ENCODE measurements at places on chromosomes 4 and X.

DNA sequence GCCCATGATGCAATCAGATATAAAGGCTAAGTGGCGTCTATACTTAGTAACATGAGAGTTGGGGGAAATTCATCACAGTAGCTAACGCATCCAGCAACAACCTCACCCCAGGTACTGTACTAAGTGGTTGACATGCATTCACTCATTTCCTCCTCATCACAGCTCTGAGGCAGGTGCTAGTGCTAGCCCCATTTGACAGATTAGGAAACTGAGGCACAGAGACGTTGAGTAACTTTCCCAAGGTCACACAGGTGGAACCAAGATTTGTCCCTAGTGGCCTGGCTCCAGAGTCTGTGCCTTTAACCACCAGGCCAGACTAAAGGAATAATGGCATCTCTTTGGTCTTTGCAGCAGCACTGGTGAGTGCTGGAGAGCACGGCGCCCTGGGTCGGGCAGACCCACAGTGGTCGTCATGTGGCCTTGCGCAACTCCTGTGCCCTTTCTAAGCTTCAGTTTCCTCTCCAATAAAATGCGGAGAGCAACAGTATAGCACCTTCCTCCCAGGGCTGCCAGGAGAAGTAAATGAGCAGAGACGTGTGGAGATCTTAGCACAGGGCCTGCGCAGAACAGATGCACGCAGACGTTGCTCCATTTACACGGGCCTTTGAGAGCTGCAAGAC is 186.4 kb downstream of the BCOR start:
- no peak for DNase-seq

DNA sequence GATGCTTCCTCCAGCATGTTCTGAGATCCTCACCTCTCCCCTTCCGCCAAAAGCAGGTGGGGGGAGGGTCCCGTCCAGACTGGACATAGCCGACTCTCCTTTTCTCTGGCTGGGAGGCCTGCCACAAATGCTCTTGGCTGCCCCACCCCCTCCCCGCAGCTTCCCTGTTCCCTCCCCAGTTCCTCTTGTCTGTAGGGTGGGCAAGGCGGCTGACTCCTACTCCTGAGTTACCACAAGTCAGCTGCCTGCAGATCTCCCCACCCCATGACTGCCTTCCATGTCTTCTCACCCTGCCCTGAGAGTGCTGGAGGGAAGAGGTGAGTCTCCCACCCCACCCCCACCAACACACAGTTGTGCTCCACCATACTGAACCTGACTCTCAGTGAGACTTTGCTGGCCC is 2.9 kb downstream of the ATP6AP1 start:
- DNase-seq: no peak

DNA sequence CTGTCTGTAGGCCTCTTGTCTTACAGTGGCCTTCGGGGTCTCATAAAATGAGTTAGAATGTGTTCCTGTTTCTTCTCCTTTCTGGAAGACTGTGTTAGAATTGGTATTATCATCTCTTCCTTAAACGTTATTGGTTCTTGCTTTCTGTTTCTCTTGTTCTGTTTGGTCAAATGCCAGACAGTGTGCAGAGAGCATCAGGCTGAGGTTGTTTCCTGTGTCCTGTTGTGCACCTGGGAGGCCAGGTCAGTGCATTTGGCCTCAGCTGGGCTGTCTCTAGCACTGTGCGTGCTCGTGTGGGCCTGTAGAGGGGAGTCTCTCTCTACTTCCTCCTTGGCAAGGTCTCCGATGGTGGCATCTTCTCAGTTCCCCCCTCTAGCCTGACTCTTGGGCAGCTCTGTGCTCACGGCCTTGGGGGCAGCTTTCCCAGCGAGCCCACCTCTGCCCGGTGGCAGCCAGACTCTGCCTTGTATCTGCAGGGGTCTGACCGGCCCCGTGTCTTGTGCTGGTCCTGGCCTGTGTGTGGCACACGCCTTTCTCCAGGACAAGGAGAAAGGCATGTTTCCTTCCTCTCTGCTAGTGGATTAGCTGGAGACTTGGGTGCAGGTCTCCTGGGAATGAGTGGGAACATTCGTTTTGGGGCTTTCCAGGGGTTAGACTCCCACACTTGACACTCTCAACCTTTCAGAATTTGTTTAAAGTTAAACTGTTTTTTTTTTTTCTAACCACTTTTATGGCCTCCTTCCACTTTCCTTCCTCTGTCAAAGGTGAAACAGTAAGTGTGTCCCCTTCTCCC is 62.3 kb downstream of the FAM193A start:
- DNase-seq: no peak

- no peak for DNase-seq
Observed at GRCh38 chr4:118850488-118851173, 14.7 kb upstream of the SEC24D start.

DNA sequence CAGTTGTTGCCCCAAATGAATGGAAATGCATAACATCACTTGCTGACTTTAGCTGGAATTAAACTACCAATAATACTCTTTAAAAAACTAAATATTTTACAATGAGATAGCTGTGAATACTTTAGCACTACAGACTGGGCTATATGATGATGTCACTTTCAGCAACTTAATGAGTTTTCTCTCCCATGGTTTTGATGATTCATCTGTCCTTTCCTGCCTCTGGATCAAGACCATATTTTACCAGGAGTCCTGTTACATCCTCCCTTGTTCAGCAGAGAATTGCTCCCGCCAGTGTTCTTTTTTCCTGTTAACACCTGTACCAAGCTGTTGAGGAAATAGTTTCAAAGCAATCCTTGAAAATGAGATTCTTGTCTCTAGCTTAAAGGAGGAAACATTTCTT is 543.0 kb downstream of the SPRY1 start:
- no peak for DNase-seq

- no peak for DNase-seq
Observed at GRCh38 chrX:11952176-11952720, 186.0 kb upstream of the FRMPD4 start.

DNA sequence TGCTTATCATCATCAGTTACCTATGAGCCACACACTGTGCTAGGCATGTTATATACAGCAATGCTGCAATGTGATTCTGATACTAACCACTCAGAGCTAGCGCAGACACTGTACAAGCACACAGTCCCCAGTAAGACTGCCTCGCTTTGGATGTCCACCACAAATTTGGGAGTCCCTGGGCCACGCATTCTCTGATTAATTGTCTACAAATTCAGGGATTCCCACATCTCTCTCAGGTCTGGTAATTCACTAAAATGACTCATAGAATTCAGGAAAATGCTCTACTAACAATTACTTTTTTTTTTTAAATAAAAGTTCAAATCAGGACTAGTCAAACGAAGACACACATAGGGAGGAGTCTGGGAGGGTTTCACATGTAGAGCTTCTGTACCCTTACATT is 652.1 kb upstream of the AADAT start:
- no peak for DNase-seq

GRCh38 chrX:126658447-126658846 is 105.8 kb upstream of the DCAF12L1 start:
- no peak for DNase-seq

GRCh38 chr4:2651546-2651945 is 104.6 kb downstream of the TNIP2 start:
- DNase-seq: no peak

GRCh38 chr4:181830404-181831035 is 412.7 kb upstream of the TENM3 start:
- no peak for DNase-seq

DNA sequence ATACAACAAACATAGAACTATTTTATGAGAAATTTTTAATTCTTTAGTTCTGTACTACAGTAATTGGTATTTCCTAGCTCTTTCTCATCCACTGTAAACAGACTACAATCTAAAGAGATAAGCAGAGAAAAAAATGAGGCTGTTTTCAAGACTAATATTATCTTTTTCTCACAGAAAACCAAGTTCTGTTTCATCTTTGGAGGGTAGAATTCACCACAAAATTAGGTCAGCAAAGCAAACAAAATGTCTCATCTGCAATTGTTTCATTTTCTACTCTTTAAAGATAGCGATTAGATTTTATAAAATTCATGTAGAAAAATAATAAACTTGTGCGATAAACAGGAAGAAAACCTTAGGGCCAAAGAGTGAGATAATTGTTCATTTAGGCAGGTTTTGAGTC is 10.8 kb downstream of the APOO start:
- no peak for DNase-seq

- no peak for DNase-seq
Observed at GRCh38 chr4:60657807-60658206, 542.3 kb upstream of the ADGRL3 start.

- DNase-seq: no peak
Observed at GRCh38 chr4:168637872-168638756, 141.3 kb downstream of the PALLD start.

GRCh38 chrX:119990556-119991004 is 47.0 kb upstream of the NKAP start:
- no peak for DNase-seq

- DNase-seq: peak; percentile 45
Observed at GRCh38 chr4:186204103-186204559, 12.8 kb downstream of the CYP4V2 start.

- DNase-seq: no peak
Observed at GRCh38 chr4:169443748-169444147, 168.6 kb downstream of the NEK1 start.

DNA sequence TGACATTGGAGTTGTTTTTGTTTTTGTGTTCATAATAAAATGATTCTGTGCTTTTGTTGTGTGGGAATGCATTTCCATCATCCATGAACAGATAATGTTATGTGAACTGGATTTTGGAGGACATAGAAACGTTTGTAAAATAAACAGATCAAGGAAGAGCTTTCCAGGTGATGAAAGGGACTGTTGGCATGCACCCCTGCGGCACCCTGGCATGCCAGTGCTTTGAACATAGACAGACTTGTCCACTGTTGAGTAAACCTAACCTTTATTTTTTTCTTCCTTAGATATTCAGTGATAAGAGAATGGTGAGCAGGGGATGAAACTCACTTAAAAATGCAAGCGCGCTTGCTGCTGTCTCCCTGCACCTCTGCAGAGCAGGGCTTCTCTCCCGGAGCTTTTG is 59.8 kb downstream of the TRAPPC11 start:
- no peak for DNase-seq

DNA sequence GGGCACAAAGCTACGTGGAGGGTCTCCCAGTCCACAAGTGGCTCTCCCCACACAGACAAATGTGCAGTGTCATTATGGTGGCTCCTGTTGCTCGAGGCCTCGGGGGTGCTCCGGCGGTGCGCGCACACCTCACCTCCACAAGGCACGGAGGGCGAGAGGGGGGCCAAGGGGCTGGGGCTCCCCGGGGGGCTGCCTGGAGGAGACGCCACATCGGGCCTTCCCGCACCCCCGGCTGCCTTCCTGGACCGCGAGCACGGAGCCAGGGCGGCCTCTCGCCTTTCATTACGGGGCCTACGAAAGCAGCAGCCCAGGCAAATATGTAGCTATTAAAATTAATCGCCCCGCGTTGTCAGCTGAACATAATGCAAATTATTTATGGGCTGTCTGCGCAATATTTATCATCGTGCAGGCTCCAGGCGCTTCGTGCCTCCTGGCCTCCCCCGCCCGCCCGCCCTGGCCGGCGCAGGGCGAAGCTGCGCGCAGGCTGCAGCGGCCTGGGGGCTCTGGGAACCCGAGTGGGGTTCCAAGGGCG is 70.8 kb upstream of the BCOR start:
- DNase-seq: no peak

DNA sequence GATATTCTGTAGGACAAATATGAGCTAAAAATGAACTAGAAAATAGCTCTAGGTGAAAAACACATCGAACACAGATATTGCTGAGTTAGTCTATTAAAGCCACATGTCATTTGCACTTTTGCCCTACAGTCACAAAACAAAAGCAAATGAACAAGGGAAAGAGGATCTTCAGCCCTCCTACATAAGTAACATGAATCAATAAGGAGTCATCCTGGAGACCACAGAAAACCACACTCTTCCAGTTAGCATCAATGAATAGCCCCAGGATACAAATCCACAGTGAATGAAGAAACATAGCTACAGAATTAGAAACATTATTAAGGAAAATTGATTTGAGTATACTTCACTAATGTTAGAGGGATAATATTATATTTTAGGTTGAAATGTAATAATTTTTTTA is 311.4 kb downstream of the MAPK10 start:
- DNase-seq: no peak

GRCh38 chr4:24769571-24769970 is 25.8 kb upstream of the SOD3 start:
- DNase-seq: no peak

GRCh38 chr4:168856312-168856711 is 153.7 kb downstream of the CBR4 start:
- no peak for DNase-seq

DNA sequence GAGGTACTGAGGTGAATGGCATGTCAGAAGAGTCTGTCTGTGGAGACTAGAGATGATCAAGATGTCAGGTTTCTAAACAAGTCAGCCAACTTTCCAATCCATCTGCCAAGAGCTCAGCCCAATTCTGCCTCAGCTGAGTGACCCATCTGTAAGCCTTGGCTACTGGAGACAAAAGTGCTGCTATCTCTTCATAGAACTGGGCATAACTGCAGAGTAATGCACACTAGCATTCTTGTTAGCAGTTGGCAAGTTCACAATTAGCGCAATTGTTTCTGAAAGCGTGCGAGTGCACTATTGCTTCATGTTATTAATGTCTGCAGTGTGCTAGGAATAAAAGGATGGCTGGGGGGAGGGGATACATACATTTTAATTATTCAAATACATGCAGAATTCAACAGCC is 32.9 kb upstream of the SH3D19 start:
- no peak for DNase-seq

DNA sequence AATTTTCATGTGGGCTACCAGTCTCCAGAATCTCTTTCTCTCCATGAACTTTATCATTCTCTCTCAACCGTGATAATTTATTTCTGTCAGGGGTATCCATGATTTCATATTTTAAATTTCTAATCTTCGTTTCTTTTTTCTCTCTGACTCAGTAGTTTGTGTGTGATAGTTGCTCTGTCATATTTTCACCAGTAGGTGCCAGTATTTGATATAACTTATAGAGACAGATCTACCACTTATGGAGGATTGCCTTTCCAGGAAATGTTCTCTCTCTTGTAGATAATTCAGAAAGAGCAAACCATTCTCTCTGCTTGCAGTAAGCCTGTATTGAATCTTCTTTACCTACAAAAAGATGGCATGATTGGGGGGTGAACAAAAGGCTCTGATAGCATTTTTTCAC is 79.3 kb upstream of the DYNLT3 start:
- DNase-seq: no peak

DNA sequence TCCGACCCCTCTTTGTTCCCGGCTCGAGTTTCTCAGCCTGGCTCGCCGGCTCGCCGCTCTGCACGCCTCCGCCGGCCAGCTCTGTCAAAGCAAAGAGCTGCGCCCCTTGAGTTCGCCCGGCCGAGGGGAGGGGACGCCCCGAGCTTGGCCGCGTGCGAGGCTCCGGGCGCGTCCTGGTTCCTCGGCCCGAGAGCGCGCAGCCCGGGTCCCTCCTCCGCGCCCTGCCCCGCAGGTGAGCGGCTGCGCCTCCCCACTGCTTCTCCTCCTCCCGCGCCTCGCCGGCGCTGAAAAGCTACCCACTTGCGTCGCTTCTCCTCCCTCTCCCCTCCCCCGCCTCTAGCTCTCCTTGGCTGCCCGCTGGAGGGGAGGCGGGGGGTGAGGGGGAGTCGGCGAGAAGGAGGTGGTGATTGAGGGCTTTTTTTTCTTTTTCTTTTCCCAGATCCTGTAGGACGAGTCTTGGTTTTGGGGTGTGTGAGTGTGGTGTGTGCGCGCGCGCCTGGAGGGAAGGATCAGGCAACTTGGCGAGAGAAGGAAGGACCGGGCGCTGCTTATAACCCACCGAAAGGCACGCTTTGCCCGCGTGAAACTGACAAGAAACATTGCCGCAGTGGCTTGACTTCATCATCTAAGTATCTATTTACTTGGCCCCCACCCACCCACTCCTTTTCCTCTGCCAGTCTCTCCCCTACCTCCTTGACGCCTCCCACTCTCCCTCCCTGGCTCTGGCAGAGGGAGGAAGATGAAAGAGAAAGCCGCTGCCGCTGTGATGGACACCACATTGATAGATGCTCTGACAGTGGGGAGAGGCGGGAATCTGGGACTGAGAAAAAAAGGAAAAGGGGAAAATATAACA is at the start of gene LEF1:
TSS of gene LEF1 (minus strand) at position 262 of the 853 bp plus-strand sequence. CDS start 1,165 bp downstream, outside the sequence.
- no peak for DNase-seq

Data from activated CD8-positive, alpha-beta memory T cell treated with anti-CD3 and anti-CD28 coated beads for 1 hour (primary cell).